ENCODE measurements at places on chromosomes 1 and 21.
A peak's percentile ranks its signal among the peaks of the same experiment; 100 is the strongest.

GRCh38 chr1:50488356-50488755, 65.1 kb upstream of the DMRTA2 start:
- no peak for DNase-seq

GRCh38 chr1:63931468-63931867, 157.7 kb downstream of the ROR1 start:
- DNase-seq: no peak

DNA sequence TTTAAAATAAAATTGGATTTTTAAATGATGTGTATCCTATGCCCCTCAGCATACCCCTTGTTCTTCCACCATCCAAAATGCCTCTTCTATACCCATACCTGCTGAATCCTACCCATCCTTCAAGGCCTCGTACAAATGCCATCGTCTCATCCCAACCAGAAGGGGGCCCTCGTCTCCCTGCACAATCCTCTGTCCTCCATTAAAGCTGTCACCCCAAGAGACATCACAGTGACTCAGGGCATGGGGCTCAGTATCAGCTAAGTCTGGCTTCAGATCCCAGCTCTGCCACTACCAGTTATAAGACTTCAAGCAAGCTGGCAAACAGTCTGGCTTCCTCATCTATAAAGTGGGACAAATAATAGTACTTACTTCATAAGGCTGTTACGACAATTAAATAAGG, 23.8 kb downstream of the IGFN1 start:
- no peak for DNase-seq

DNA sequence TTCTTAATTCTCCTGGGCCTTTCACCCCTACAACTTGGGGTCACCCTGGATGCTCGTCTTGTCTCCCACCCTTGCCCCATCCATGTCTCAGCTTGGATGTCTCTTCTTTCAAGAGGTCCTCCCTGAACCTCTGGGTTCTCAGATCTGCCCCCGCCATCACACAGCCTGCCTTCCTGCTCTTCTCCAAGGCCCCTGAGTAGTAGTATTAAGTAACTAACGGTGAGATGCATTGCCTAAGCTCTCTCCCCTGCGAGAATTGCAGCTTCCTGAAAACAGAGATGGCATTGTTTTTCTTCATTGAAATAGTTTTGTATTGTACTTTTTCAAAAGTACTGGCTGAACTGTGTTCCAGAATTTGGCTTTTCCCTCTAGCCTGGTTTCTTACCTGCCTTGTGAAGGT, 16.0 kb downstream of the MIIP start:
- no peak for DNase-seq

- DNase-seq: peak; percentile 34
Measured at GRCh38 chr21:37006486-37007291, at the start of gene RIPPLY3. RIPPLY3 (plus strand) TSS chr21:37006702; CDS start chr21:37006773, 71 bp downstream.

- DNase-seq: no peak
Measured at GRCh38 chr1:8780405-8780804, 37.0 kb downstream of the RERE start.

DNA sequence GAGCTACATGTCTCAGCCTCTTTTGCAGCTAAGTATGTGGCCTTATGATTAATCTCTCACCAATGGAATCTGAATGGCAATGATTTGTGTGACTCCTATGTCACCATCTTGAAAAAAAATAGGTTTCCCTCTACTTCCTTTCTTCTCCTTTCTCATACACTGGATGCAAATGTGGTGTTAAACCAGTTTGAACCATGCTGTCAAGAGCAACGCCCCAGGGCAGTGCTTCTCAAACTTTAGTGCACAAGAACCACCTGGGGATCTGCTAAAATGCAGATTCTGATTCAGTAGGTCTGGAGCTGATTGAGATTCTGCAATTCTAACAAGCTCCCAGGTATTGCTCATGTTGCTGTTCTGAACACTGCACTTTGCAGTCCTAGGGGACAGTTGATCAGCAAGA, 44.7 kb upstream of the ZNF644 start:
- DNase-seq: no peak

DNA sequence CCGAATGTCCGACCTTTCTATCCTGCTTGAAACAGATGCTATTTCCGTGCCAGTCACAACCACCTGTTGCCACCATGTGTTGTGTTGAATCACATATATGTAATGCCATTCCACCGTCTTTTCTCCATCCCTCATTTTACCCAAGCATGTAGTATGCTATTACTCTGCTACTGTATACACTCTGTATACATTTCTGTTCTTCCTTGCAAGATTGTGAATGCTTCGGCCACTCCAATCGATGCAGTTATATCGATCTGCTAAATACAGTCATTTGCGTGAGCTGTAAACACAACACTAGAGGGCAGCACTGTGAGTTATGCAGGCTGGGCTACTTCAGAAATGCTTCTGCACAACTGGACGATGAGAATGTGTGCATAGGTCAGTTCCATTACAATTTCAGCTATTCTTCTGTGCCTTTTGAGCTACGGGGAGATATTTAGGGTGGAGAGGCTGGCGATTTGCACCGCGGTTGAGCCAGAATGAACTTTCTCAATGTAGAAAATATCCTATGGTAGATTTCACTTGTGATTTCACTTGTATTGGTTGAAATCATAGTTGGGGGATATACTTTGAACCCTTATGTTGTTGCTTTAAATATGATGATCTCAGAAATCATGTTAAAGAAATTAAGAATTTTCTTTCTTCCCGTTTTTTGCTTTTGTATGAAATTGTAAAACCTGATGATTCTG, 289.8 kb downstream of the NTNG1 start:
- DNase-seq: peak; percentile 21

- no peak for DNase-seq
Measured at GRCh38 chr1:223244366-223245103, 101.5 kb upstream of the TLR5 start.

GRCh38 chr1:20446796-20447195, 39.2 kb downstream of the CAMK2N1 start:
- DNase-seq: no peak

DNA sequence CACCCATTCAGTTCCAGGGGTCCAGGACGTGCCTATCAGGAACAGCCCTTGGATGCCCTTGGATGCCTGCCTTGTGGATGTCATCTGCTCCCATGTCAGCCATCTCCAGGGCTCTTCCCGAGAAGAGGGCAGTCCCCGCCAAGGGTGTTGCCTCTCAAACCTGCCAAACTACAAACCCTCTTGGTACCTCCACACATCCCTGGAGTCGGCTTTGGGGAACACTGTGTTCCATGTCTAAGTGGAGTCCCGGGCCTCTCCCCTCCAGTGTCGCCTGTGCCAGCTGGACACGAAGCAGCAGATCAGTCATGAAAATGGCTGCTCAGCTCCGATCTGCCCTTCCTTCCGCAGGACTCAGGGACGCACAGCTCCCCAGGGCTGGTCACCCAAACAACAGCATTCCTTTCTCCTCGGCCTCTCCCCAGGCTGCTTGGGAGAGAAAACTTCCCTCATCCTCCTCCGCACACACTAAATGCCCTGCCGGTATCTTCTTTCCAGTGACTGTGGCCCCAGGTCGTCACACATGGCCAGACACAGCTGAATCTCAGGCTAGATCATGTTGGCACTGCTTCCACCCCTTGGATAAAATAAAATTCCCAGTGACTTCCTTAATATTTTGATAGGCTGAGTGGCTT, 53.4 kb downstream of the GALNT2 start:
- no peak for DNase-seq

- DNase-seq: no peak
Measured at GRCh38 chr1:151003180-151003579, 3.5 kb downstream of the MINDY1 start.

DNA sequence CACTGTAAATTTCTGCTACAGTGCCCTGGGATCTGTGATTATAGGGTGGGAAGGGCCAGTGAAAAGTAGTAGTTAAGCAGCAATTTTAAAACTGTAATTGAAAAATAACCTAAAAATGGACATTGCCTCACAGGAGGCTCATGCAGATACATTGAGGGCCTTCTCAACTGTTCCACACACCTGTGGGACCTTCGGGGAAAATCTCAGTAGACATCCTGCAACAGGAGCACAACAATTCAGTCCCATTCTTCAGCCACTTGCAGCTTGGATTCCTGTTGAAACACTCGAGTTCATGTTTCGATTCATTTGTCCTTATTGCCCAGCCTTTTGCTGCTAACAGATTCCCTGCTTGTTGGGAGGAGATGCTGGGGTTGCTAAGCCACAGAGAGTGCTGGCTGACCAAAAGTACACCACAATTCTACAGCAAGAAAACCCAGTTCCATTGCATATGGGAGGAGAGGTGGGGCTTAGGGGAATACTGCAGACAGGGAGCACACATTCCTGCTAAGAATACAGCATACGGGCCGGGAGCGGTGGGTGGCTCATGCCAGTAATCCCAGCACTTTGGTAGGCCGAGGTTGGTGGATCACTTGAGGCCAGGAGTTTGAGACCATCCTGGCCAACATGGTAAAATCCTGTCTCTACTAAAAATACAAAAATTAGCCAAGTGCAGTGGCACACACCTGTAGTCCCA, 4.5 kb downstream of the TMCC2 start:
- no peak for DNase-seq

DNA sequence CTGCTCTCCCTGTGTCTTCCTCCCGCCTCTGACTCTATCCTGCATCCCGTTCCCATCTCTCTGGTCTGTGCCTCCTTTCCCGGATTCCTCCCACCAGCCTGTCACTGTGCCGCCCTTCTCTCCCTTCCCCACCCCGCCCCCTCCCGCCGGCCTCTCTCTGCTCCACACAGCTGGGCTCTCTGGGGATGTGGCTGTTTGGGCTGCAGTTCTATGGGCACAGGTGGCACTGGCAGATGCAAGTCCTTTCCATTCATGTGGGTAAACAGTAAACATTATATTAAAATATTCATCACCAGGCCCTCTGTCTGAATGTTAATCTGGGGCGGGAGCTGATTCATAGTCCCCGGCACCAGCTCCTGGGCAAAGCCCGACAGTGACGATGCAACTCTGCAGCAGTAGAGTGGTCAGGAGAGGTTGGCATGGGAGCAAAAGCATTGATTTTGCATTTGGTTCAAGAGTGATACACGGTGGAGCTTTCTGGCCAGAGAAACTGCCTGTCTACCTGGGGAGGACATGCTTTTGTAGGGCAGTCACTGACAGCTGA, 249.3 kb downstream of the TNR start:
- no peak for DNase-seq

GRCh38 chr1:938711-939489, 15.2 kb downstream of the SAMD11 start:
- DNase-seq: no peak

DNA sequence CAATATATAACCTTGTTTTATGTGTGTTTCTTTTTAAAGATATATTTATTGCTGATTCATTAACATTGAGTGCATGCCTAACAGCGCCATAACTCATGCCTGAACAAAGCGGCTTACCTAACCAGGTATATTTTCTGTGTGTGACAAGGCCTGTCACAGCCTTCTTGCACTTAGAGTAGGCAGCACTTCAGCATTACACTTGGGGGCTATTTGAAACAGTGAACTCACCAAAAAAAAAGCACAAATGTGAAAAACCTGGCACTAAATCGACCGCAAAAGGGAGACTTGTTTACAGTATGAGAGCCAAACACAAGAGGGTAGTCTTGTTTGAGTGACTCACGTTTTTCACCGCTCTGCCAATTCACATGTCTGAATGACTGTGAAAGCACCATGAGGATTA, 111.7 kb downstream of the DISP1 start:
- DNase-seq: no peak

GRCh38 chr1:44212355-44213221, 683 bp upstream of the DMAP1 start:
- DNase-seq: no peak

DNA sequence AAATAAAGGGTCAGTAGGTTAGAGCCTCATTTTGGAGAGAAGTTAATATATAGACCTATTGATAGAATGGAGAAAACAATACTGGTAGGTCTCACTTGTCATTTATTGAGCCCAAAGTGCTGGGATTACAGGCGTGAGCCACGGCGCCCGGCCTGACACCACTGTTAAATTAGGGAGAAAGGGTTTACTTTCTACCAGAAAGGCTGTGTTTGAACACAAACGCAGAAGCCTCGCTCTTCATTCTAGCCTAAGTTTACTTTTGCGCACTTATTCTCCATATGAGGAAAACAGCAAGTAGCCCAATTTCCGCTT, 710 bp upstream of the PRPF3 start:
- DNase-seq: no peak

- DNase-seq: no peak
Measured at GRCh38 chr1:27615346-27616192, 11.6 kb upstream of the AHDC1 start.

DNA sequence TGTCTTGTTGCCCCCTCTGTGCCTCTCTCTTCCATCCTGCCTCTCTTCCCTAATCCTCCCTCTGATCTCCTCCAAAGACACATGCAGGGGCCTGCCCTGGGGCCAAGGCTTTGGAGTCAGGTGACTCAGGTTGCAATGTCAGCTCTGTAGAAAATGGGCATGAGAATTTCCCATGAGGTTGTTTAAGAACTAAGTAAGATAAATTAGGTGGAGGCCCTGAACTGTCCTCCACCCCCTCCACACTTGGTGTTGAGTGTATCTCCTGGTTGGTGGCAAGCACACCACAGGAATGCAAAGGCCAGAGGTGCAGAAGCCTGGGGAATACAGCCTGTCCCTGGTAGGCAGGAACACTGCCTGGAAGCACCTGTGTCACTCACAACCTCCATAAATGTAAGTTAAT, 63.9 kb upstream of the GRIK3 start:
- DNase-seq: no peak

- DNase-seq: peak; percentile 7
Measured at GRCh38 chr1:84406346-84406861, 8.1 kb downstream of the DNASE2B start.

- no peak for DNase-seq
Measured at GRCh38 chr1:30305061-30305460, 418.3 kb downstream of the MATN1 start.

Data from GM03348 (cell line).